Mesenchymal stem cell (in vitro differentiated cells and primary cell): ENCODE measurements at places on chromosomes 3 and 15.

DNA sequence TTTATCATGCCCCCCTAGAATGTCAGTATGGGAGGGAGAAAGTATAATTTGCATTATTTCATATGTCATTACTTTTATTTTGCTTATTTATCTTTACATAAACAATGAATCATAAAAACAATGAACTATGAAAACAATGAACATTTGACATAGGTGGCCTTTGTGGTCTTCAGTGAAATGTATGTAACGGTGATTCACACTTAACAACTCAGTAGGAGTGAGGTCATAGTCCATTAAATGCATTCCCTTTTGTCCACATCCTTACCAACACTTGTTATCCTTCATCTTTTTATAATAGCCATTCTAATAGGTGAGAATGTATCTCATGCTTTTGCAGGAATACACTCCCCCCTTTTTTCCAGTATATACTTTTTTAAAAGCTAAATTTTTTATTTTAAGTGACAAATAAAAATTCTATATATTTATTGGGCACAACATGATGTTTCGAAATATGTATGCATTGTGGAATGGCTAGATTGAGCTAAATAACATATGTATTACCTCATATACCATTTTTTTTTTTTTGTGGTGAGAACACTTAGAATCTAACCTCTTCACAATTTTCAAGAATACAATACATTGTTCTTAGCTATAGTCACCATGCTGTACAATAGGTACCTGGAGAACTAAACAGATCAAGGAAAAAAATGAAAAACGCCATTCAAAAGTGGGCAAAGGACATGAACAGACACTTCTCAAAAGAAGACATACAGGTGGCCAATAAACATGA is 189.5 kb downstream of the WDR72 start:
- DNase-seq = no peak

GRCh38 chr3:111392894-111393398 is 149.1 kb upstream of the CD96 start:
- peak; percentile 3 for DNase-seq

- no peak for DNase-seq
Observed at GRCh38 chr15:41688671-41689070, 28.5 kb downstream of the MGA start.

DNA sequence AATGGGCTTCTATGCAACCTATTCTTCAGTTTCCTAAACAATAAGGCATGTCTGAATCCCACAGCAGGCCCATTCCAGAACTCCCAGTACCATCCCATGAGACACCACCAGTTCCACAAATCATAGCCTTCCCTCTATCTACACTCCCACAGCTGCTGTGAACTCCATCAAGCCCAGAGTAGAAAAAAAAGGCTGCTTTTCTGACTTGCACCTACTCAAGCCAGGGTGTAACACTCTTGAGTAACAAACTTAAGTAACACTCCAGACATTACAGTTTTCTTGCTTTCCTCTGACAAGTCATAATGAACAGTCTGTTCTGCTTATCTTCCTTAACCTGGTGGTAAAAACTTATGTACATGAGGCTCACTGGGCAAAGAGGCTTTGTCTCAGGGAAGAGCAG is 283.1 kb downstream of the NFKBIZ start:
- peak; percentile 7 for DNase-seq

DNA sequence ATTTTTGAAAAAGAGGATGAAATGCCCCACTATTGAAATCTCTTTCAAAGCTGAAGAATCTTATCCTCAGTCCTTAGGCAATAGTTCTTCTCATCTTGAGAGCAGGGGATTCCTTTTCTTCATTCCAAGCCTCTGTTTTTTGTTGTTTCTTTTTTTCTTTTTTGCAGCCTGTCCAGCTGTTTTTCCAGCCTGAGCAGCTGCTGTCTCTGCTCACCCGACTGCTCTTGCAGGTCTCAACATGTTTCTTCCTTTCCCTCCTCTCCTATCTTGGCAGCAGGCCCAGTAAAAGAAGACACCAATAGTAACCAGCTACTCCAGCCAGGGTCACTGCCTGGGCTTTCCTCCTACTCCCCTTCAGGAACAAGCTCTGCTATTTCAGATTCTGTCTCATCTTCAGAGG is 23.8 kb downstream of the MEX3B start:
- peak; percentile 45 for DNase-seq

DNA sequence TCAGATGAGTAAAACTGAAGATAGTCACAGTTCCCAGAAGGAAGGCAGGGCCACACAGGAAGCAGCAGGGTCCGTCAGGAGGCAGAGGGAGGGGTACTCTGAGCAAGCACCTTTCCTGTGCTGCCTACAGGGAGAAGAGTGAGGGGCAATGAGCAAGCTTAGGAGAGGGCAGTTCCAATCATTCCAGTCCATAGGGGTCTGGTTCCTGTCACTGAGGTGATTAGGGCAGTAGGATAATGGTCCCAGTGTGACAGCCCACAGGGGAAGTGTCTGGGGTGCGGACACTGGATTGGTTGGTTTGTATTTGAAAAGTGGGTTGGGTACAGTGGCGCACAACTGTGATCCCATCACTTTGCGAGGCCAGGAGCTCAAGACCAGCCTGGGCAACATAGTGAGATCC is 7.1 kb upstream of the ACAD9 start:
- no peak for DNase-seq

- DNase-seq = no peak
Observed at GRCh38 chr15:29556380-29556779, 265.9 kb downstream of the TJP1 start.

GRCh38 chr3:50604628-50605588 is 6.7 kb downstream of the CISH start:
- DNase-seq = no peak

- DNase-seq = no peak
Observed at GRCh38 chr3:74301056-74301455, 313.4 kb downstream of the CNTN3 start.

DNA sequence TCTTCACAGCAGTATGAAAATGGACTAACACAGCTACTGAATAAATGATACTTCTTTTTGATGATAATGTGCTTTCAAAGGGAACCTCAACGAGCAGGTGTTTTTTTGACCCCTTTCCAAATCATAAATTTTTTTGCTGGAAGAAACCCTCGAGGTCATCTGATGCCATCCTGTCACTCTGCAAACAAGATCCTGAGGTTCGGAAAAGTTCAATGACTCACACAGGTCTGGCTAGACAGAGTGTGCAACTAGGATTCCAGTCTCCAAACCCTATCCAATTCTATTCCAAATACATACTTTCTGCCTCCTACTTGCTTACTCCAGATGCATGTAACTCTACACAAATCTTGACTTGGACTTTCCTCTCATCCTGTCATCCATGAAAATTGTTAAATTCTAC is 124.7 kb downstream of the NEDD4 start:
- peak; percentile 3 for DNase-seq

GRCh38 chr3:113556946-113557335 is 24.6 kb downstream of the SIDT1 start:
- DNase-seq = no peak

- no peak for DNase-seq
Observed at GRCh38 chr3:3209714-3210113, 30.2 kb upstream of the CRBN start.

- DNase-seq = no peak
Observed at GRCh38 chr15:100770661-100771584, 108.7 kb upstream of the ALDH1A3 start.

GRCh38 chr3:31926543-31926942 is 54.5 kb downstream of the OSBPL10 start:
- DNase-seq = no peak

GRCh38 chr15:20356911-20357480 is 184.6 kb downstream of the GOLGA6L6 start:
- no peak for DNase-seq

DNA sequence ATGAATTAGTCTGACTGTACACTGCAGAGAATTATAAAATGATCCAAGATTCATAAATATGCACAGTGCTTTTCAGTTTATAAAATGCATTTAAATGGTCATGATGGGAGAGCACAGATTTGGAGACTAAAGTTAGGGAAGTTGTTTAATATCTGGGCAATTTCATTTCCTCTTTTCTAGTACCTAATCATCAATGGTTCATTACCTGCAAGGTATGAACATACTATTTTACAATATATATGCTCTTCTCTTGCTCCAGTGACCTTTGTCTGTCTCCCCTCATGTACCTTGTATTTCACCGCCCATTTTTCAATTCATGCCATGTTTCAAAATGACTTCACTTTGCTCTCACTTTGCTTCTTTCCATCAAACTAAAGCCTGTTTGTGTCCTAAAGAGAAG is 114.5 kb downstream of the SUCNR1 start:
- DNase-seq = no peak

GRCh38 chr3:42025370-42026138 is 63.7 kb upstream of the ULK4 start:
- DNase-seq = peak; percentile 99

DNA sequence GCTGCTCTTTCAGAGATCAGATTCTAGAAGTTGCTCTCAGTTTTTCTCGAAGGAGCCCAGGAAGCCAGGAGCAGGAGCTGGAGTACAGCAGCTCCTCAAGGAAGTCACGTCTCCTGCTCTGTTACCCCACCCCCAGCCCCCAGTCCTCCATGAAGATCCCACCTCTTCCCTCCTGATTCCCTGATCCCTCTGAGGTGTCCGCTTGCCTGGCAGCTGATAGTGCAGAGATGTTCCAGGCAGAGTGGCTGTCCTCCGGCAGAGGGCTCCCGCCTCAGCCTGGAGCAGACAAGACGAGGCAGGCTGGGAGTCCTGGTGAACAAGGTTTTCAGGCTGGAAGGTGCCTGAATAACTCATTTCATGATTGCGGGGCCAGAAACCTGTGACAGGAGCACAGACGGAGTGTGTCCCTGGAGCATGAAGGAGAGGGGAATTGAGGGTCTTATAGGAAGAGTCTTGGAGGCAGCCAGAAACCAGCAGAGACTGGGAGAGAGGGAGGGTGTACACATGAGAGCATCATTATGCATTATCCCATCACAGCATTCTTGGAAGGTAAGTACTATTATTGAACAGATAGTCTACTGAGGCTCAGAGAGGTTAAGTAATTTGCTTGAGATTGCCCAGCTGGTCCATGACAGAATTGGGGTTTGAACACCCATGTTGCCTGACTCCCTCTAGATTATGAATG is 1.2 kb downstream of the HRH1 start:
- DNase-seq = peak; percentile 79

DNA sequence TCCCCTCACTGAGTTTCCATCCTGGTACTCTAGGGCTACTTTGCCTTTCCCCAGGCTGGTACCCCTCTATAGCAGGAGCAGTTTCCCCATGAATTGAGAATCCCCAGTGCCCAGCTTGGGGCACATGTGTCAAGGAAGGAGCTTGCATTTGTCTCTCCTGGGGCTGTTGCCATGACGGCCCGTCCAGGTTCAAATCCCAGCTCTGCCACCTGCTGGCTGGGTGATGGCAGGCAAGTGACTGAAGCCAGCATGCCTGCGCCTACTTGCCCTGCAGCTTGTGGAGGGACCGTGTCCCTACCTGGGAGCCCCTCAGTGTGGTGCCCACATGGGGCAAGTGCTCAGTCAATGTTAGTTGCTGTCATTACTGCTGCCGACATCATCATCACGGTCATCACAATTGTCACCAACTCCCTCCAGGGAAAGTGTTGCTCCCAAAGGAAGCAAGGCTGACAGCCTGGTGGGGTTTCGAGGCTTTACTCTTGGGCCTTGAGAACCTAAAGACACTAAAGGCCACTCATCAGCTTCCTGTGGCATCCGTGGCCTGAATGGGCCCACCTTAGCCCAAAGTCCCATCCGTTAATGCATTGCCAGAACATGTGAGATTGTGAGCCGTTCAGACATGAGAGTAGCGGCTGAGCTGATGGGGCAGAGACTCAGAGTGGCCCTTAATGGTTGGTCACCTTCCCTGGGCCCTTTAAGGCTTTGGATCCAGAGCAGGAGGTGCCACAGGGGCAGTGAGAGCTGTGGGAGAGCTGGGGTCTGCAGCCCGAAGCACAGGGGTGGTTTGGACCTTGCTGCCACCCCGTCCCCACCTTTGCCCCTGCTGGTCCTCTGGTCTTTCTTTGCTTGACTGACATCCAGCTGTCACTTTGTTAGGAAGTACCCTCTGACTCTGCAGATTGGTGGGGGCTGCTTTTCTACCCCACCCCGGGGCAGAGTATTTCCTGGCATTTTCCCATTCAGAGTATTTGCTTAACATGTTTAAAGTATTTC is 144.4 kb downstream of the DNAJB8 start:
- DNase-seq = peak; percentile 47

DNA sequence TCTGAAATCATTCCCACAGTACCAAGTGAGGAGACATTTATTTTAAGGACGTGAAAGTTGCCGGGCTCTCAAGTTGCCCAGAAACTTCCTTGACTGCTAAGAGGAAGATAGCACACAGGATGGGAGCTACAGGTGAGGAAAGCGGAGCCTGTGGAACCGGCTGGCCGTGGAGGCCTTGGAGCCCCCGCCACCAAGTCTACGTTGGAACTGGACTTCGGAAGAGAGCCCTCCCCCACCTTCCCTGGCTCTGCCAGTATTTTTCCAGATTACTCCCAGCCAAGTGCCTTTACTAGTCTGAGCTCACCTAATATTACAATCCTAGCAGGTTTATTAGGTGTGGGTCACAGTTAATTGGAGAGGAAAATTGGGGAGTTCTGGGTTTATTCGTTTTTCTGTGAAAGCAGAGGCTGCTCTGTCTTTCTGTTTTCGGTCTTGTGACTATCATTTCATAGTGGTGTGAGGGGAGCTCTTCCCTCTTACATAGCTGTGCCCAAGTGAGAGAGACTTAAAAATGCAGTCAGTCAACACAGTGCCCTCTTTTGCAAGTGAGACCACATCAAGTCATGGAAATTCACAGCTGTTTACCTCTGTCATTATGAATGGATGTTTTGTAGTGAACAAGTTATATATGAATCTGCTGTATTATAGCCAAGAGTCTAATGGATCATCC is 6.8 kb downstream of the BOC start:
- no peak for DNase-seq

DNA sequence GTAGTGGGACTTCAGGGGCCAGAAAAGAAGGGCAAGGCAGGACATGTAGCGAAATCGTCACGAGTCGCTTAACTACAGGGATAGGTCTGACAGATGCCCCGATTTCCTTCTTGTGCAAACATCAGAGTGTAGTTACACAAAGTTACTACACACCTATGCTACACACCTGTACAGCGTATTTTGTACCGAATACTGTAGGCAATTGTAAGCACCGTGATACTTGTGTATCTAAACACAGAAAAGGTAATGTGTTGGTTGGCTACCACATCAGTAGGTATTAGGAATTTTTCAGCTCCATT is 515 bp upstream of the MTHFS start:
- DNase-seq = no peak

DNA sequence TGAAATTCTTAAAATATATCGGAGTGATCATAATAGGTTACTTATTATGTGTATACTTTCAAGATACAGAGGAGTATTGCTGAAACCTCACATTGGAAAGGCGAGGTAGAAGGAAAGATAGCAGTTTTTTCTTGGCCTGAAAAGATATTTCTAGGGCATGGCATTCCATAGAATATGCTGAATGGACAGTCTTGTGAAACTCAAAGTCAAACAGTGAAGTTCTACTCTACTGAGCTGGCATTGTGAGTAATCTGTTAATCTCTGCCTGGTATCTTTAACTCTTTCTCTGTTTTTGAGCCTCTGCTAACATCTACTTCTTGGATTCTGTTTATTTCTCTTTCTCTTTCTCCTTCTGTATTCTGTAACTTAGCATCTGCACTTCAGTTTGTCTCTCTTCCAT is 176.3 kb upstream of the ZBTB20 start:
- DNase-seq = no peak
